ENCODE measurements at places on chromosomes 16 and 17. TPM values are rescaled to one million over a fixed set of nuclear protein-coding genes. Genes with fewer than 3 reads are reported as not detected.

The KRTAP9-4 gene
- total RNA-seq = not detected

The PPY gene
- total RNA-seq = not detected

The LDAF1 gene
- 10.6 TPM for total RNA-seq

- no peak for DNase-seq
Measured at GRCh38 chr16:73046202-73046848, 1.6 kb downstream of the ZFHX3 start.

- no peak for DNase-seq
Measured at GRCh38 chr16:38941-39892, 14.2 kb downstream of the POLR3K start.

DNA sequence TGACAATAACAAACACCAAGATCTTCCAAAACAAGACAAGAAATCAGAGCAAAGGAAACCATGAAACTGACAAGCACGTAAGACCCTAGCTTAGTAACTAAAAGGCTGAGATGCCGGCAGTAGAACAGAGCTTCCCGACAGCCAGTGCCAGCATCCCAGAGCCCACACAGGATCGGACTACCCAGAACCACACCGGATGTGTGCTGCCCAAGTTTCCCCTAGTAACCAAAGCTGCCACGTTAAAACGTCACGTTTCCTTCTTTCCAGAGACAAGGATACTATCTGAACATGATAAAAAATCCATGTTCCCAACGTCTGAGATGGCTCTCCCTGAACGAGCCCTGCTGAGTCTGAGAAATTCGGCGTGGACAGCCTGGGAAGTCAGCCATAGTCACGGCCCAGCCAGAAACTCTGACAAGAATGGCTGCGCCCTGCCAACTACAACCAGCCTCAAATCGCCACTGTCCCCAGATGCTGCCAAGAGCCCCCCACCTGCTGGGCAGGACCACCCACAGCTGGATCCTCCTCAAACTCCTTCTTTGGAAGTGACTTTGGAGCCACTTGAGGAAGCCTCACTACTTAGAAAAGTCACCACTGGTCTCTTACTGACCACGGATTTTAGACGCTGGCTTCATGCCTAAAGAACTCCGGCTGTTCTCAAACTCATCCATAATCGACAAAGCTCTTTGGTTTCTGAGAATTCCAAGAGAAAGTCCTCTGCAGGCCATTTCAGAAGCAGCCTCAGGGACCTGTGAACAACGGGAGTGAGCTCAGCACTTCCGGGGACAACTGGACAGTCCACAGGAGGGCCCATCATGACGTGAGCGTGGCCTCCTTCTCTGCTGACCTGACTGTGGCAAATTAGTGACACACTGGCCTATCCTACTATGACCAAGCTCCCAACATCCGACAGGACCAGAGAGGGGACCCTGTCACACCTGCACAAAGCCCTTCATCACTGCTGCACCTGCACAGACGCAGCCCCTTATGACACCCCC is 16.7 kb downstream of the CCDC57 start:
- no peak for DNase-seq

DNA sequence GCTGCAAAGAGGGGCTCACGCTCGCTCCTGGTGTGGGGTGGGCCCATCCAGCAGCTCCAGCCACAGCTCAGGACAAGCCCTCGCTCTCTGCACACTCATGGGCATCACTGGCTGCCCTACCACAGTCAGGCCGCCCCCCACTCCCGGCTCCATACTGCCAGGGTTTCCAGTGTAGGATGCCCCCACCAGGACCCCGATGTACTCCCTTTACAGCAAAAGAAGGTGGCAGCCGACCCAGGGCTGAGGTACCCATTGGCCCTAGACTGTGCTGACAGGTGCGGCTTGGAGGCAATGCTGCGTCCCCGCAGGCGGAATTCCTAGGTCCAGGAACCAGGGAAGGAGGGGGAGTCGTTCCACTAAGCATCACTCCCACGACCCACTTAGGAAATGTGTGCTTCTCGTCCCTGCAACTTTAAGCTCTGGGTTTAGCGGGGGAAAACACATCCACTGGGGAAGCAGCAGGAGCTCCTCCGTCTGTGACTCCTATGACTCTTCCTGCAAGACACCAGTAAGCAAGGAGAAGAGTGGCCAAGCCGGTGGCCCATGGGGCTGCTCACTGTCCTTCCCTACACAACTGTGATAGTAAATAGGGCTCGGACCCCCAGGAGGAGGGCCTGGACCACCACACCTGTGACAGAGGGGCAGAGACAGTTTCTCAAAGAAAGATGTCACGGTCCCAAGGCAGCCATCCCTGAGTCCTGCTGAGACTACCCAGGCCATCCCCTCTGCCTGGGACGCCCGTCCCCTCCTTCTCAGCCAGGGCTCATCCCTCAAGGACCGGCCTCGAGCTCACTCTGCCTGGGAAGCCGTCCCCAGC is 13.1 kb downstream of the CORO7 start:
- no peak for DNase-seq

DNA sequence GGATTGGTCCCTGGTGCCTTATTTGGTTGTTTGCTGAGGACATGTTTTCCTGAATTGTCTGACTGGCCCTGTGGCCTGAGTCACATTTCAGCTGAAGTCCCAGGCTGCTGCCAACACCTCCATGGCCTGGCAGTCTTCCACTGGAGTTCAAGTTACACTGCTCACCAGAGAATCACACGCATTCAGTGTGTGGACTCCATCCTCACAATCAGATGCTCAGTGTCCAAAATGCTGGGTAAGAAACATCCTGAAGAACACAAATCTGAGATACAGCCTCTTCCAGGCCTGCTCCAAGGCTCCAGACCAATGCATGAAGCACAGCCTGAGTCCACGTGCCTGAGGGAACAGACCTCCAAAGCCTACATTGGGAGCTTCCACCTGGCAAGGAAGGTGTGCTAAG is 19.2 kb downstream of the CD300LB start:
- peak; percentile 48 for DNase-seq

GRCh38 chr16:49620158-49620868 is 235.6 kb downstream of the ZNF423 start:
- DNase-seq = peak; percentile 78

- DNase-seq = no peak
Measured at GRCh38 chr17:34549966-34550365, 29.4 kb upstream of the TMEM132E start.
